ENCODE measurements at places on chromosomes 2 and 18.

DNA sequence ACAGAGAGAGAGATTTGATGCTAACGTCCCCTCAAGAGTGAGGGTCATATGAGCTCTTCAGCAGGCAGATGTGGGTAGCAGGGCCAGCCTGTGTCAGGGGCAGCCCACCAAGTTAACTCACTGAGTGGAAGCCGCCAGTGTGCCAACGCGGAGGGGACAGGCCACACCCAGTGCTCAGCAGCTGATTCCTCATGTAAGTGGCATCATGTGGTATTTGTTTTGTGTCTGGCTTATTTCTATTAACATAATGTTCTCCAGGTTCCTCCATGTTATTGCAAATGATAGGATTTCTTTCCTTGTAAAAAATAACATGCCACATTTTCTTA, 4.0 kb downstream of the IMP4 start:
- no peak for DNase-seq

DNA sequence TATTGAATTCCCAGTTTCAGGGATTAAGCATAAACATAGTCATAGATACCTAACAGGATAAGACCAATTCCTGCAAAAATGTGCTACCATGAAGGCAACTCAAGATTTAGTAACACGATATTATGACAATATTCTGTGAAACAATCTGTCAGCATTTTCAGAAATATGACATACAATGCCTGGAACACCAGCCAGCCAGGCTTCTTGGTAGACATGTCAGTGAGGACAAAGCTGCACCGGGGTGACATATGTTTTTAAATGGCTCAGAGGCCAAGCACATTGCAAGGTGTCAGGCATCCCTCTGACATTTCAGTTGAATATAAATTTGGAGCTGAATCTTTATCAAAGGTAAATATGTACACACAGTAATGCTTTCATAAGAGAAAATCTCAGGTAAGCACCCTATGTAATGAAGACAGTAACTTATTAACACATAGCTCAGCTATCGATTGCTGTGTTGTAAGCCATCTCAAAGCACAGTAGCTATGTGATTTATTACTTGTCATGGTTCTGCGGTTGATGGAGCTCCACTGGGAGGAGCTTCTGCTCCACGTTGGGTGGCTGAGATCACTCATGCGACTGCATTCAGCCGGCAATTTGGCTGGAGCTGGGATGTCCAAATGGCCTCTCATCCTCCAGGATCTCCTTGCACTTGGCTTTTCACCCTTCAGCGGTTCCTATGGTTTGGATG, 31.9 kb upstream of the EML6 start:
- no peak for DNase-seq

GRCh38 chr2:175011505-175011904, 6.3 kb upstream of the CHN1 start:
- no peak for DNase-seq

- DNase-seq = no peak
These were observed 135.3 kb downstream of the CCDC148 start for GRCh38 chr2:158321264-158321663.

GRCh38 chr2:133574620-133575019, 6.4 kb upstream of the NCKAP5 start:
- DNase-seq = no peak

GRCh38 chr18:63578357-63578958, 8.7 kb upstream of the SERPINB13 start:
- no peak for DNase-seq

DNA sequence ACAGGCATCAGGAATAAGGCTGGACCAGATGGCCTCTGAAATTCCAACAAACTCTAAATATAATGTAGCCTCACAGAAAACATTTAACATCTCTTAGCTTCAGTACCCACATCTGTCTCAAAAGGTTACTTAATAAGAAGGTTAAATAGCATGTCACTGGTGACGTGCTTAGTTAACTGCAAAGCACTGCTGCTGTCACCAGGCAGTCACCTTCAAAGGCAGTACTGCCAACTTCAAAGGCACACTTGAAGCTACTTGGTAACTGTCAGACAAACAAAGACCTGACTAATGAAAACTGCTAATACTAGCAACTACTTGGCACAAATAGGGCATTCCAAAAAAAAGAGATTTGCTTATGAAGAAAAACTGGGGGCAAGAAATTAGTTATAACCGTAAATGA, 36.2 kb downstream of the EPG5 start:
- DNase-seq = no peak

- DNase-seq = no peak
These were observed 498.5 kb upstream of the HS6ST1 start for GRCh38 chr2:128817171-128817570.

GRCh38 chr2:221924576-221924975, 352.5 kb upstream of the EPHA4 start:
- DNase-seq = no peak

- no peak for DNase-seq
These were observed 178.9 kb downstream of the FAM124B start for GRCh38 chr2:224222974-224223373.

GRCh38 chr2:240822280-240822847, 2.3 kb upstream of the KIF1A start:
- DNase-seq = no peak

- peak; percentile 2 for DNase-seq
These were observed 151.3 kb downstream of the NEDD4L start for GRCh38 chr18:58195278-58195765.

DNA sequence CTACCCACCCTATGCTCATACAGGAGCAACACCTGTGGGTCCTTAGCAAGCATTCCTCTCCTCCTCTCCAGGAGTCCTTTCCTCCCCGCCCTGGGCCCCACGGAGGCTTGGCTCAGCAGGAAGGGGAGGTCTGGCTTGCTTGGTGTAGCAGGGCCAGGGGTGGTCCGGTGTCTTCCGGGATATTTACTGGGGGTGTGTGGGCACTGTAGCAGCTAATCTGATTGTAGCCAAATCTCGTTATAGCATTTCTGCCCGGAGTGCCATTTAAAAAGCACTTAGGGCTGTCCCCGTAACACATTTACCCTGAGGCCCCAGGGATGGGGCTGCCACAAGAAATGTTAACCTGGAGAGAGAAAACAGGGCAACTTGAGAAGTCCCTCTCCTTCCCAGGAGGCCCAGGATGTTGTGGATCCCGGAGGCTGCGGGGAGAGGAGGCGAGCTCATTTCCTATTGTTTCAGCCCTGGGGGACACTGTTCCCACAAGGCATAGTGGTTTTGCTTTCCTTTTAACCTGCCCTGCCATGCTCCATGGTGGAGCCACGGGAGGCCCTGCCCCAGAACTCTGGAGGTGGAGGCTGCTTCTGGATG, 134.5 kb downstream of the CLIP4 start:
- DNase-seq = no peak

GRCh38 chr2:82007071-82007664, 1702.6 kb upstream of the LRRTM1 start:
- no peak for DNase-seq

GRCh38 chr2:8477552-8478470, 204.0 kb upstream of the ID2 start:
- no peak for DNase-seq

GRCh38 chr2:39494784-39495251, 57.7 kb upstream of the MAP4K3 start:
- DNase-seq = no peak

- no peak for DNase-seq
These were observed 162.6 kb downstream of the FMNL2 start for GRCh38 chr2:152497481-152498052.

- no peak for DNase-seq
These were observed 19.6 kb upstream of the NDUFV2 start for GRCh38 chr18:9082711-9083510.

DNA sequence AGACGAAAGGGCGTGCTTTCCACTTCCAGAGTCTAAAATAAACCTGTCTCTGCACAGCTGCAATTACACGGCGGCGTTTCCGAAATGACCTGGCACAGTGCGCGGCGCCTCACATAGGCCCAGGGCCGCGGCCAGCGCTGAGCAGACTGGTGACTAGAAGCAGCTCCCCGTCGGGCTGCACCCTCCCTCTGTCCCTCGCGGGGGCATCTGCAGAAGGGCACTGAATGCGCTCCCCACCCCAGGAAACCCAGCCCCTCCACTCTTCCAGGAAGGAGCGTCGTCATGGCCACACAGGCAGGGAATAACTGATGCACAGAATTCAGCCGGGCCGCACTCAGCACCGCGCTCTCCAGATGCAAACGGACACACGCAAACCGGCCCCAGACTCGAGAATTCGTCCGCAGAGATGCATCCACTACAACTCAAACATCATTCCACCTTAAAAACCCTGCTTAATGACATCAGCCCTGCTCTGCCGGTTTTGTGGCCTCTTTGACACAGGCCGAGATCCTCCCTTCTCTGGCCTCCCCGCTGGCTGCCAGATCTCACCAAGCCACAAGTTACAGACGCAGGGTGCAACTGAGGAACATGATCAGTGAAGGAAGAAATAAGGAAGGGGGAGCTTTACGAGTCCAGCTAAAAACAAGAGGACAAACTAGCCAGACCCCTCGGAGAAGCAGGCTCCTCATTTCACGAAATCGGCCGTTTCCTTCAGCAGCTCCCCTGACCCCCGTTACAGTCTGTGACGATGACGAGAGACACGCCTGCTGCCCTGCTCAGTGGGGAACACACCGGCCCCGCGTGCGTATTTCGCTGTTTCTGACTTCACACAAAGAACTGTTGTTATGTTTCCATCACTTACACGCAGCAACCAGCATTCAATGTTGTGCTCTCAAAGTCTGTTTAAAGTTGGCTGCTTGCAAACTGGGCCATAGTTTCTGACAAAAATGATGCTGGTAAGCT, 40.2 kb downstream of the MBP start:
- DNase-seq = no peak

DNA sequence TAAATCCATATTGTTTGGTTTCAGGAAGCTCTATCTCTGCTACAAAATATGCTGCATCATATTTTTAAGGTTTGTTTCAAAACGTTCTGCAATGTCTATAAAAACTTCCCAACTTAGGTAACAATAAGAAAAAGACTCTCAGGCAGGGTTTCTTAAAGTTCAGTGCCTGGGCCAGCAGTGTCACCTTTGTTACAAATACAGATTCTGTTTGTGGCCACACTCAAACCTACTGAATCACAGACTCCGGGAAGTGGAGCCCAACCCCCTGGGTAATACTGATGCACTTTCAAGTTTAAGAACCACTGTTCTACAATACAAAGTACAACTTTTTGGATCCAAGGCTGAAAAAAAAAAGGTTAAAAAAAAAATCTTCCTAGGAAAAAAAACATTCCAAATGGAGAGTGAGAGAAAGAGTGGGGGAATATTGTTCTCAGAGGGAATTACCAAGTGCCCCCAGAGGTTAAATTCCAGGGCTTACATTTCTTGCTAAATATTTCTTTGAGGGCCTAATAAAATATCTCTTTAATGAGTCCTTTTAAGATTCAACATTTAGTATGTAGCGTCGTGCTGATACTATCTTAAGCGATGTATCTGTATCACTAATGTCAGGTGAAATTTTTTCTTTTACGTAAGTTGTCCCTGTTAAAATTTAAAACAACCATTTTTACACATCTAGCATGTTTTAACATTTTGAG, 476.7 kb downstream of the TXNL1 start:
- no peak for DNase-seq

DNA sequence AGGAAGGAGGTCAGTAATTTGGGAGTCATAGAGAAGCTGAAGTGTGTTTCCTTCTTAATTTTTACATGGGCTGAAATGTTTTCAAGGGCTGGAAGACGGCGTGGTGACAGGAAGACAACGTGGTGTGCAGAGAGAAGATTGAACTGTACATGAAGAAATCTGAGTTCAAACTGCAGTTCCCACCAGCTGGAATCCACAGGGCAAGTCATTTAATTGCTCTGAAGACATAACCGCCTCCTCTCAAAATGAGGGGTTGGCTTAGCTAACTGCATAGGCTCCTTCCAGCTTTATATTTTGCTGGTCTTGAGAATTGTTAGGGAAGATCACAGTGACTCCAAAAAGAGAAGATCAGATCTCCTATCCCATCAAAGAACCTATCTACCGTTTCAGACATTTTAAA, 103.9 kb downstream of the SLC8A1 start:
- no peak for DNase-seq

DNA sequence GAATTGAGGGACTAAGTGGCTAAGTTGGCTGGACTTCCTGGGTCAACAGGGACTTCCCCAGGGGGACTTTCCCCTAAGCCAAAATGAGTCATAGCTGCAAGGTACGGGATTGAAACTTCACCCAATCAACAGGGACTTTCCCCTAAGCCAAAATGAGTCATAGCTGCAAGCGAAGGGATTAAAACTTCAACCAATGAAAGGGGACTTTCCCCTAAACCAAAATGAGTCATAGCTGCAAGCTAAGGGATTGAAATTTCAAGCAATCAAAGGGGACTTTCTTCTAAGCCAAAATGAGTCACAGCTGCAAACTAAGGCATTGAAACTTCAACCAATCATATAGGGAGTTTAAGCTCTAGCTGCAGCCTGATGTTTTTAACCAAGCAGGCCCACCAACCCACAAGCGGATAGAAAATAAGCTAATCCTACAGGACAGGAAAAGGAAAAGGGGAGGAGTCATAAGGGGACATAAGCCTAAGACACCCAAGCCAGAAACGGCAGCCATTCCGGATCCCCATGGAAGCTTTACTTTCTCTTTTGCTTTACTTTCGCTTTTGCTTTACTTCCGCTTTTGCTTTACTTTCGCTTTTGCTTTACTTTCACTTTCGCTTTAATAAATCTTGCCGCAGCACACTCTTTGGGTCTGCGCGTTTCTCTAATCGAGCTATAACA, 1375.4 kb upstream of the CELF4 start:
- peak; percentile 14 for DNase-seq
